ENCODE measurements at places on chromosomes 7 and 10.

GRCh38 chr10:72321248-72322029 is 33.3 kb downstream of the DNAJB12 start:
- no peaks in the 10 kb centered on the region for H3K27me3 ChIP-seq
- no peaks in the 10 kb centered on the region for H3K36me3 ChIP-seq
- peak overlapping the region; percentile 26 for H3K4me3 ChIP-seq
- peaks cover 13% of the 10 kb centered on the region for H3K4me1 ChIP-seq
- DNase-seq = no peak
- H3K27ac ChIP-seq = peak overlapping the region; percentile 93

- DNase-seq = no peak
- no peaks in the 10 kb centered on the region for H3K27me3 ChIP-seq
- H3K4me1 ChIP-seq = no peaks in the 10 kb centered on the region
- no peaks in the 10 kb centered on the region for H3K36me3 ChIP-seq
- H3K27ac ChIP-seq = no peak overlapping the region
Measured at GRCh38 chr10:58177362-58177947, 90.2 kb downstream of the IPMK start.

- no peak for DNase-seq
- no peak overlapping the region for H3K4me3 ChIP-seq
- no peaks in the 10 kb centered on the region for H3K36me3 ChIP-seq
- no peaks in the 10 kb centered on the region for H3K27me3 ChIP-seq
- no peaks in the 10 kb centered on the region for H3K4me1 ChIP-seq
Measured at GRCh38 chr7:24763303-24763901, 6.1 kb upstream of the GSDME start.

GRCh38 chr10:79024296-79024695 is 44.5 kb upstream of the ZMIZ1 start:
- no peaks in the 10 kb centered on the region for H3K4me1 ChIP-seq
- no peak for DNase-seq

- H3K4me3 ChIP-seq = peak overlapping the region; percentile 64
- no peaks in the 10 kb centered on the region for H3K27me3 ChIP-seq
- H3K4me1 ChIP-seq = peaks cover 6% of the 10 kb centered on the region
- no peak for DNase-seq
Measured at GRCh38 chr10:30784897-30785605, 155.5 kb upstream of the LYZL2 start.

- H3K27ac ChIP-seq = no peak overlapping the region
- H3K27me3 ChIP-seq = peaks cover 21% of the 10 kb centered on the region
- H3K4me3 ChIP-seq = peak overlapping the region; percentile 67
- no peaks in the 10 kb centered on the region for H3K36me3 ChIP-seq
Measured at GRCh38 chr10:72088889-72089575, 681 bp upstream of the SPOCK2 start.

All from breast epithelium (tissue), 4 donors.